ENCODE measurements at places on chromosomes 5 and 9. TPM values are rescaled to one million over a fixed set of nuclear protein-coding genes. Genes with fewer than 3 reads are reported as not detected.

The PIP5K1B gene
- total RNA-seq: 77.4 TPM

DNA sequence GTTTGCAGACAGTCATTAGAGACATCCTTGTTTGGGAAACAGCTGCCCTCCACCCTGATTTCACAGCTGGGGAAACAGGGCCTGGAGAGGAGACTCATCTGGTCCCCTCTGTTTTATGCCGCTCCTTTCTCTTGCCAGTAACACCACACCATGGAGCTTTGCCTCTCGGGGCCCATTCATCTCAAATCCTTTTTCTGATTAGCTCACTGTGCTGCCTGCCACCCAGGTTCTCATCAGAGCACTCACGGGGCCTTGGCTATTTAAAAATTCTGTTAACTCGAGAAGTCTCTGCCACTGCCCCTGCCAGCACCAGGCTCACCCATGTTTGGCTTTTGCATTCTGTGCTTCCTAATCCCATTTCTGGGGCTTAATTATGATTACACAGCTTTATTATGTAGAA lies 36.8 kb upstream of the C5orf58 start:
- H3K4me1 ChIP-seq: no peaks in the 10 kb centered on the region
- no peaks in the 10 kb centered on the region for H3K36me3 ChIP-seq
- no peak overlapping the region for H3K4me3 ChIP-seq
- peaks cover 18% of the 10 kb centered on the region for H3K27me3 ChIP-seq

GRCh38 chr5:158522776-158523175 lies 576.9 kb downstream of the EBF1 start:
- H3K4me3 ChIP-seq: no peak overlapping the region
- H3K4me1 ChIP-seq: no peaks in the 10 kb centered on the region
- no peak overlapping the region for H3K27ac ChIP-seq
- no peak for DNase-seq
- no peaks in the 10 kb centered on the region for H3K27me3 ChIP-seq
- H3K36me3 ChIP-seq: no peaks in the 10 kb centered on the region

The LRRTM2 gene
- total RNA-seq: 0.12 TPM

- no peaks in the 10 kb centered on the region for H3K27me3 ChIP-seq
- DNase-seq: no peak
- no peak overlapping the region for H3K27ac ChIP-seq
These were observed 39.4 kb upstream of the MAP1B start for GRCh38 chr5:72067682-72068470.

The GABRB2 gene
- total RNA-seq: not detected

DNA sequence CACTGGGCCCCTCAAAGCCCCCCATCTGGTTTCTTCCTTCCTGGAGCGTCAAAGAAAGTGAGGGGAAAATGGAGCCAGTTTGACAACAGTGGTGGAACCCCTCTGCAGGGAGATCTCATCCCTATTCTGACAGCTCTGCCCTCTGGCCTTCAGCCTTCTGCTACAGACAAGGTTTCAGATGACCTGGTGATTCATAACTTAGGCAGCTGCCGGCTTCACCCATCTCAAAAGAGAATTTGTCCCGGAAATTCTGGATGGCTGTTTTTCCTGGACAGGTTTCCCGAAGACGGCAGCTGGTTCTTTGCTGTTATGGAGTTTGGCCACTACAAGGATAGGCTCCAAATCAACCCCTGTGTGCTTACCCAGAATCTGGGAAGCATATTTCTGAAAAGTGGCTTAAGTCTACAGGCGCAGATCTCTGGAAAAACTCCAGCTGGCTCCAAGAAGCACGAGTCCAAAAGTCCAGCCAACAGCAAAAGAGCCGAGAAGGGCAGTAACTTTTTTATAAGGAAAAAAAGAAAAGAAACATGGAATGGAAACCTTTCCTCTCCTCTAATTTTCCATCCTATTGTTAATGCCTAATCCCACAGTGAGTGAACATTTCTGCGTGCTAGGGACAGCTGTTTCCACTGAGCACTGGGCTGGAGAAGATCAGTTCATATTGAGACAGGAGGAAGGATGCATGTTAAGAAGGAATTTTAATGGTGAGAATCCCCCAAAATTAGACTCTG lies 54.5 kb downstream of the ZNF366 start:
- no peak overlapping the region for H3K27ac ChIP-seq
- no peak for DNase-seq
- H3K27me3 ChIP-seq: peaks cover 8% of the 10 kb centered on the region

The DRD1 gene
- not detected for total RNA-seq

- no peaks in the 10 kb centered on the region for H3K27me3 ChIP-seq
- no peak for DNase-seq
- H3K27ac ChIP-seq: no peak overlapping the region
- H3K4me3 ChIP-seq: no peak overlapping the region
- H3K4me1 ChIP-seq: no peaks in the 10 kb centered on the region
These were observed 46.9 kb downstream of the JAKMIP2 start for GRCh38 chr5:147735621-147736125.

DNA sequence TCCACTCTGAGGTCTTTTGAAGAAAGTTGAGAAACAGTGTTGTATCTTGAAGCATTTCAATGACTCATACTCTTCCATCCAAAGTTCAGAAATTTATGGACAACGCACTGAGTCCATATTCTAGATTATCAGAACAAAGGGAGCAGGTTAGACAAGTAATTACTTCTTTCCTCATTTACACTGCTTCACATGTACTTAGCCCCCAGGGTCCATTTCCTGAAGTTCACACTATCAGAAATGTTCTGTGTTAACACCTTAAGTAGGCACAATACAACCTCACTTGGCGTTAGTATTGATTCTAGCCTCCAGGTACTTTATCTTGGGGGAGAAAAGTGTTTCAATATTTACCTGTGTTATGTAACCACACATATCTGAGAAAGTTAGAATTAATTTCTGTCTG lies 487.9 kb upstream of the DMAC1 start:
- H3K36me3 ChIP-seq: no peaks in the 10 kb centered on the region
- no peaks in the 10 kb centered on the region for H3K4me1 ChIP-seq
- no peak for DNase-seq
- H3K4me3 ChIP-seq: no peak overlapping the region
- no peaks in the 10 kb centered on the region for H3K27me3 ChIP-seq

DNA sequence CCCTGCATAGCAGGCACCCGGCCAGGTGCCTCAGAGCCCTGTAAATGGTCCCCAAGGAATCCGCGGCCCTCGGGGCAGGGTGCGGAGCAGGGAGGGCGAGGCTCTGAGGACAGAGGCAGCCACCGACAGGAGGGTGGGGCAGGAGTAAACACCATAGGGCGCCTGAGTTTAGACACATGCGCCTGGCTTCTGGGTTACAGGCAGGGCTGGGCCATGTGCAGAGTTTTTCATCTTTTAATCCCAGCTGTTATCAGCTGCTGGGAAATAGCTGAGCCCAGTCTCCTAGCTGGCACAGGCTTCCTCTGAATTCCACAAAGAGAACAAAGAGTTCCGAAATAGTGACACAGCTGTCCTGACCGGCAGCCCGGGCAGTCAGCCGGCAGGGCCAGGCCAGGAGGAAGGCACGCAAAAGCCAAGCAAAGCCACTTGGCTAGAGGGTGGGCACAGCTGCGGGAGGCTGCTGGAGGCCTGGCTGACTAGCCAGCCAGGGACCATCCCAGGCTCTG lies 98.9 kb upstream of the PHYKPL start:
- no peak overlapping the region for H3K27ac ChIP-seq
- no peak overlapping the region for H3K4me3 ChIP-seq
- H3K4me1 ChIP-seq: peaks cover 5% of the 10 kb centered on the region
- H3K27me3 ChIP-seq: no peaks in the 10 kb centered on the region
- DNase-seq: no peak

The RNF208 gene
- total RNA-seq: 9.3 TPM

DNA sequence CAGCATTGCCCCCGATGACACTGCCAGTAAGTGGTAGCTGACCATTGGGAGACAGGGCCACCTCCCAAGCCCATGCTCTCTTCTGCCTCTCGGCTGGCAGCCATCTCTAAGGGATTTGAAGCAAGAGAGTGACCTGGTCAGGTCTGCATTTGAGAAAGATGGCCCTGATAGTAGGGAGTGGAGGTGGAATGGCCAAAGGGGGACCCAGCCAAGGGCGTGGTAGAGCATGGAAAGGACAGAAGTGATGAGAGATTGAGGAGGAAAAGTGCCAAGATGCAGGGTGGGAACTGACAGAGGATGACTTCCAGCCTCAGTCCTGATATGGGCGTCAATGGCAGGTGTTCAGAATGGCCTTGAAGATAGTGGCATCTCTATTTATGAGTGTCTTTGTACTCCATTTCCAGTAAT lies 9.0 kb downstream of the ABL1 start:
- H3K27ac ChIP-seq: no peak overlapping the region
- peaks cover 1% of the 10 kb centered on the region for H3K27me3 ChIP-seq
- no peak overlapping the region for H3K4me3 ChIP-seq
- peaks cover 11% of the 10 kb centered on the region for H3K4me1 ChIP-seq
- no peaks in the 10 kb centered on the region for H3K36me3 ChIP-seq

The APBA1 gene
- total RNA-seq: 2.4 TPM

The SAPCD2 gene
- 23.9 TPM for total RNA-seq

DNA sequence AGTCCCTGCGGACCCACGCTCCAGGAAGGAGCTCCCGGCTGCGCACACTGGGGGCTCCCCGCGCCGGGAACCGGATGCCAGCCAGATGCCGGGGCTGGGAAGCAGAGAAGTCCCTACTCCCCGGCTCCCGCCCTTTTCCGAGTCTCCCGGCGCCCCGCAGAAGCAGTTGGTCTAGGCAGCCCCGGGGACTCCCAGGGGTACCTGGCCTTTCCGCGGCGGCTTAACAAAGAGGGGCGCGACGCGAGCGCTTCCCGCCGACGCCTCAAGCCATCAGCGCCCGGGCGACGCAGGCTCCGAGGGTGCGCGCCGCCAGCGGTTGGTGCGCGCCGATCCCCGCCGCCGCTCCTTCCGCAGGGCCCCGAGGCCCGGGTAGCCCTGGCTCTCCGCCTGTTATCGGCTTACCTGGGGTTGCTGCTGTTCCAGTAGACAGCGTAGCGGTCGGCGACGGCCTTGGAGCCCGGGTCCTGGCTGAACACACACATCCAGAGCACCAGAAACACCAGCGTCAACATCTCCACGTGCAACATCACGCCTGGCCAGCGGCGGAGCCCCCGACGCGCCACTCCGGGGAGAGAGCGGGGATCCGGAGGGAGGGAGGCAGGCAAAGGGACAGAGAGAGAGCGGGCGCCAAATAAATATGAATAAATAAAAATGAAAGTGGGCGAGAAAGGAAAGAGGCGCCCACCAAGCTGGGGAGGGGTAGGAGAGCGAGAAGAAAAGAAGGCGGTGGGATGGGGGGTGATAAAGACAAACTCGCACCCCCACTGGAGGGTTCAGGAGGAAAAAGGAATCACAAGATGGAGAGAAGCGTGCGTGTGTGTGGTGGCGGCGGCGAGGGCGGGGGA lies 428 bp downstream of the EFNA5 start:
- H3K27ac ChIP-seq: no peak overlapping the region
- H3K4me1 ChIP-seq: peaks cover 22% of the 10 kb centered on the region
- peaks cover 70% of the 10 kb centered on the region for H3K27me3 ChIP-seq

DNA sequence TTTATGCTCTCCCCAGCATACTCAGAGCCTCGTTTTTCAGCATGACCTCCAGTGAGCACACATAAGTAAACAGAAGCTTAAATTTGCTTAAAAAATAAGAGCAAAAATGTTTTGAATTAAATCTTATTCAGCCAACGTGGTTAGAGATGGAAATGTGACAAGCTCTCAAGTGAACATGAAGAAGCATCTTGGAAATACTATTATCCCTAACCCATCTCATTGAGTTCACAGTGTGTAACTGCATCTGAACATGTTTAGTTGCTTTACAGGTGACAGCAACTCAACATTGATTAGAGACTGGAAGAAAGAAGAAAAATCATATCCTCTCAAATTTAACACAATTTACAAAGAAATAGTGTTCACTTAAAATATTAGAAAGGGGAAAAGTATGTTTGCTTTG lies 1785.1 kb downstream of the MAT2B start:
- no peaks in the 10 kb centered on the region for H3K36me3 ChIP-seq
- no peak for DNase-seq
- no peak overlapping the region for H3K27ac ChIP-seq
- H3K4me1 ChIP-seq: no peaks in the 10 kb centered on the region
- no peaks in the 10 kb centered on the region for H3K27me3 ChIP-seq

The AIF1L gene
- total RNA-seq: 0.34 TPM

DNA sequence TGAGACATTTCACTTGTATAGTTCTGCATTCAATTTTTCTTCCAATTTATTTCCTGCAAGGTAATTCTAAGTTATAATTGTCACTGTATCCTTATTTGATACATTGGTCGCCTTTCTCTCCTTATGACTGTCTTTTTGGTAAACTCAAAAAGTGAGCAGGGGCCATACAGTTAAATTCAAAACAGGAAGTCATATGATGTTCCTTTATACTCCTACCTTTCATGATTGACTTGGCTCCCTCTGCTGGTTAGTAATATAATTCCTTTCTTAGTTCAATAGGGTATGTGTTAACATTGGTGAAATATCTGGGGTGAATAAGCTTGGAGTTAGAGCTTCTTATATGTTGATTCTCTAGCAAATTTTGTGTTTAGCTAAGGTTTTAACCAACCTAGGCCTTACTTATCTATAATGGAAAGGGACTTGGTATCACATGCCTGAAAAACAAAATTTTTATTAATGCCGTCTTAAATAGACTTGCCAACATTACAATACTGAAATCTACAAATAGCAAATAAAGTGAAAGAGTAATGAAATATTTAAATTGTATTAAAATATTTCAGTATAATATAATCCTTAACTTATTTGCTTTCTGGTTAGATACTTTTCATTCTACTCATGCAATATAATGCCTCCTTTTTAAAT lies 6.0 kb upstream of the NIPBL start:
- no peak for DNase-seq
- H3K27ac ChIP-seq: no peak overlapping the region
- H3K27me3 ChIP-seq: peaks cover 3% of the 10 kb centered on the region
- H3K4me3 ChIP-seq: no peak overlapping the region

DNA sequence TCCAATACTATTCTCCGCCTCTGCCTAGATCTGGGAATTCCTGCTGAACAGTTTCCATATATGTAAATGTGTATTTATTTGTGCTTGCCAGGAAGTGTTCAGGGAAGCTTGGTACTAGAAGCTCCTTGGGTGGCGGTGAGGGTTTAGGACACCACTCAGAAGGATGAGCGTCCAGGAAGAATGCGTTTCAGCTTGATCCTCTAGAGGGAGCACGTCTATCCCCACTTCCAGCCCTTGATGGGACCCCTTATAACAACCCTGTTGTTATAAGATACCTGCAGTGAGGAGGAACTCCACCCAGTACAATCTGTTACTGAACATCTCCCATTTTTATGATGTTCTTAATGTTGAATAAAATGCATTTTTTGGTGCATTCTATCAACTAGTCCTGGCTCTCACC lies 88.9 kb downstream of the CYFIP2 start:
- no peak overlapping the region for H3K4me3 ChIP-seq
- peaks cover 55% of the 10 kb centered on the region for H3K4me1 ChIP-seq
- no peaks in the 10 kb centered on the region for H3K27me3 ChIP-seq
- H3K36me3 ChIP-seq: peaks cover 71% of the 10 kb centered on the region
- no peak for DNase-seq

Data from activated T-helper 1 cell treated with anti-CD3 and anti-CD28 coated beads, Interleukin-12 subunit alpha, Interleukin-12 subunit beta, Interleukin-2, Interleukin-4 antibody, amounts not matched to agents 30 ng/mL and 10 ng/mL and 1 ng/mL, durations not matched to agents 14 hours and 24 hours and 36 hours (primary cell).